Left lung (tissue), 14 donors: ENCODE measurements at places on chromosomes 1 and 21.

DNA sequence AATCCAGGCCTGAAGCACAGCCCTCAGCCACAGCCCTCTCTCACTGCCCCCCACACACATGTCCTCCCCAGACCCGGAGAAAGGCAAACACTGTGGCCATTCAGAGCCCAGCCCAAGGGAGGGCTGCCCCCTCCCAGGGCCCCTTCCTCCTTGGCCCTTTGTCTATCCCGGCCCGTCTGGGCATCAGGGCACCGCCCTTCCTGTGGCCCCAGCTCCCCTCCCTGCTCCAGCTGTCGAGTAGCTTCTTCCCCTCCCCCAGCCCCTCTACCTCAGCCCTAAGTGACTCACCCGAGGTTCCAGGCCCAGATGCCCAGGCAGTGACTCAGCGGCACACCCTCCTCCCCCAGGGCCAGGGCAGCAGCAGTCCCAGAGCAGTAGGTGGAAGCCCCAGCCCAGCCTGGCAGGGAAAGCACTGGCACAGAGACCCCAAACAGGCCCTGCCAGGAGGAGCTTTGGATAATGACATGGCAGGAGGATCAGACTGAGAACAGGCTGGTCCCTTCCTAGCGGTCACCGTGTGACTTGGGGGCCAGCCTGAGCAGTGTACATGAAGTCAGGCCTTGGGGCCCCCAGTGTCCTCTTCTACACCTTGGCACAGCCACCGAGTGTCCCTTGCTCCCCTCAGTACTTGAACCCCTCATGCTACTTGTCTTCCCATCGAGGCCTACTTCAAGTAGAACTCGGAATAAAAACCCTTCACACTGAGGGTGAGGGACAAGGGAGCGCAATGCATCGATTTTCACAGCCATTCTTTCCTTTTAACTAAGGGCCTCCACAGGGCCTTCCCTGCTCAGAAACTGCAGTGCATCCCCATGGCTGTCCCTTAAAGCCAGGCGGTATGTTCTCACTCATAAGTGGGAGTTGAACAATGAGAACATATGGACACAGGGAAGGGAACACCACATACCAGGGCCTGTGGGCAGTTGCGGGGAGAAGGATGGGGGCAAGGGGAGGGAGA is 1.0 kb upstream of the S100A2 start:
- DNase-seq, result peak; percentile 98

- DNase-seq, result no peak
These were observed 320.0 kb downstream of the HHAT start for GRCh38 chr1:210648588-210649269.

DNA sequence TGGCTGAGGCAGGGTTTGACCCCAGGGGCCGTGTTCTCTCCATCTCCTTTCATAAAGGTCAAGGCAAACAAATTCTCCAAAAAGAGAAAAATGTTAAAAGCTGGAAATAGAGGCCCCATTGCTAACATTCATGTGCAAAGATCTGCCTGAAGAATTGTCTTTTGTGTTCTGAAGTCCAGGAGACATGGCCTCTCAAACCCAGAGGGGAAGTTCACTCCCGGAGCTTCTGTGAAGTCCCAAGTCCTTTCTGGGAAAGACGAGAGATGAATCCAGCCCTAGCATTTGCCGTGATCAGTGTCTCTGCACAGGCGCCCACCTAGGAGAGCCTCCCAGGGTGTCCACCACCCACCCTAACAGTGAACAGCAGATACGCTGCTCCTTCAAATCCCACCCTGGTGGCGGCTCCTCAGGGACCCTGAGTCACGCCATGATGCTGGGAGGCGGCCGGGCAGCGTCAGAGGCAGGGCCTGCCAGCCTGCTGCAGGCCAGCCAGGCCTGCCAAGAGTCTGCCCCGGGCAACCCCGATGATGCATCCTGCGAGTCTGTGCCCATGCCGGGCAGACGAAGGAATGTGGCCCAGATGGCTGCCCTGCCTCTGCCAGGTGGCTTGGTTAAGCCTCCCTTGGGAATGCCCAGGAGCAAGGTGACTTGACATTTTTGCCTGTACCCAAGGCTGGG is 5.2 kb upstream of the C2CD2 start:
- DNase-seq, result no peak

DNA sequence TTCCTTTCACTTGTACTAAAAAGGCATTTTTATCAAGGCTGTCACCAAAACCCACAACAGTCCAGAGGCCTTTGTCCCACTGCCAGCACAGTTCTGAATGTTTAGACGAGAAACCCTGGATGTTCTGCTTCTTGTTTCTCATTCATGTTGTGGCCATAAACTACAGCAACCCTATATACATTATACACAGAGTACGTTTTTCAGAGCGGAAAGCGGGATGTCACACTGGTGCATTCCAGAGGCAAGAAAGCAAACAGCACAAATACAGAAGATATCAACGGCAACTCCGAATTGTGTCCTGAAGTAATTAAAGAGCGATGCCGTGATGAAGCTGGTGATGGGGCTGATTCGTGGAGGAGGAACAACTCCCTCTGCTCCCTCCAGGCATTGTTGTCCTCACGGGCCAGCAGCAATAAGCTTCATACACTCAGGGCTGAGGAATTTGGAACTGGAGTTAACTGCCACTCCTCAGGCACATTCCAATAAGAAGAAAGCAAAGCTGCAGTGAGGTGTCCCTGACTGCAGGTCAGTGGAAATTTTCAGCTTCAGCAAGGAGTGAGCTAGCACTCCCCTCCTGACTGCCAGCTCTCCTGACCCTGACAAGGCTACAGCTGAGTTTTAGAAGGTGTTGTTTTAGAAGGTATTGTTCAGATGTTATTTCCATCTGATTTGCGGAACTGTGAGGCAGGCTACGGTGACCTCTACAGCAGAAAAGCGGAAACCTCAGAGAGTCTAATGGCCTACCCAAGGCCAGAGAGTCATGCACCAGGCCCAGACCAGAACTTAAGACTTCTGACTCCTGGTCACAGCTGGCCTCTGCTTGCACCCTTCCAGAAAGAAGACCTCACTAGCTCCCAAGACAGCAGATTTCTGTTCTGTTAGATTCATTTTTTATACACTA is 149.0 kb downstream of the TGFBR3 start:
- DNase-seq, result no peak

DNA sequence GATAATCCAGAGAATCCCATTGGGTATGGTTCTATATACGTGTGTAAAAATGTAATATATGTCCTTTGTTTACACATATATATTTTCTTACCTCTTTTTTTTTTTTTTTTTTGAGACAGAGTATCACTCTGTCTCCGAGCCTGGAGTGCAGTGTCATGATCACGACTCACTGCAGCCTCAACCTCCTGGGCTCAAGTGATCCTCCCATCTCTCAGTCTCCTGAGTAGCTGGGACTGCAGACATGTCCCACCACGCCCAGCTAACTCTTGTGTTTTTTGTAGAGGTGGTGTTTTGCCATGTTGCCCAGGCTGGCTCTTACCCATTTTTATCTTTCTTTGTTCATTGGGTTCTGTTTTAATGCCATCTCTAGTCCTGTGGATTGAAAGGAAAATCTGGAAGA is 59.5 kb downstream of the ZBTB17 start:
- DNase-seq, result no peak

DNA sequence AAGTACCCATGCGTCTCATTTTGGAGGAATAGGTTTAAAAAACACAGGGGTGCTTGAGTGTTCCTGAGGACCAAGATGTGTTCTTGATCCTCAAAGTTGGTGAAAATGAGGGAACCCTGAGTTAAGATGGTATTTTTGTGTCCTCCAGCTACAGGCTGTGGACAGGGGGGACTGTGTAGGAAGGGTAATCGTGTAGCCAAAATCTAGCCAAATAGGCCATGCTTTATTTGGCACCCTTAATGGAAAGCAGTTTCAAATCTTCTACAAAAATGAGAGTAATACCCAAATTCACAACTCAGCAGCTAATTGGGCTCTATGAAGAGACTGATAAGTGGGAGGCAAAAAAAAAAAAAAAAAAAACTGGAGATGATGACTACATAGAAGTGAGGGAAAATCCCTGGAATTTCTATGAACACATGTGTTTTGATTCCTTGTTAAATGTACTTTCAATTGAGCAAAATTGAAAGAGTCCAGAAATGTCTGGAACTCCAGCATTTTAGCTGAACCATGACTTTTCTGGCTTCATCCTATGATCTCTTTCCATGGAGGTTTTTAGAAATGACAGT is 470 bp downstream of the HSD11B1 start:
- no peak for DNase-seq

- DNase-seq, result no peak
These were observed 5.2 kb downstream of the CCN1 start for GRCh38 chr1:85585799-85586198.

DNA sequence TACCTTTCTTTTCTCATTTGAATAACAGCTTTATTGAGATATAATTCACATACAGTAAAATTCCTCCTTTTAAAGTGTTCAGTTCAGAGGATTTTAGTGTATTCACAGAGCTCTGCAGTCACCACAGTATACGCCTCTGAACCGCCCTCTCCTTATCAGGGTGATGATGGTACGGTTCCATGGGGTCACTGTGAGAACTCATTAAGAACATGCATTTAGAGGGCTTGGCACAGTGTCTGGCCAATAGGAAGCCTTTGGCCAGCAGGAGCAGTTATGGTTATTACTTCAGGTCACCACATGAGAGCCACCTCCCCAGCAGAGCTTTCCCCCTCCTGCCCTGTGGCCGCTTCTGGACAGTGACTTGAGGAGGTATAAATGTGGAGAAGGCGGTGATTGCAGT is 27.3 kb downstream of the KCNQ4 start:
- DNase-seq, result no peak

DNA sequence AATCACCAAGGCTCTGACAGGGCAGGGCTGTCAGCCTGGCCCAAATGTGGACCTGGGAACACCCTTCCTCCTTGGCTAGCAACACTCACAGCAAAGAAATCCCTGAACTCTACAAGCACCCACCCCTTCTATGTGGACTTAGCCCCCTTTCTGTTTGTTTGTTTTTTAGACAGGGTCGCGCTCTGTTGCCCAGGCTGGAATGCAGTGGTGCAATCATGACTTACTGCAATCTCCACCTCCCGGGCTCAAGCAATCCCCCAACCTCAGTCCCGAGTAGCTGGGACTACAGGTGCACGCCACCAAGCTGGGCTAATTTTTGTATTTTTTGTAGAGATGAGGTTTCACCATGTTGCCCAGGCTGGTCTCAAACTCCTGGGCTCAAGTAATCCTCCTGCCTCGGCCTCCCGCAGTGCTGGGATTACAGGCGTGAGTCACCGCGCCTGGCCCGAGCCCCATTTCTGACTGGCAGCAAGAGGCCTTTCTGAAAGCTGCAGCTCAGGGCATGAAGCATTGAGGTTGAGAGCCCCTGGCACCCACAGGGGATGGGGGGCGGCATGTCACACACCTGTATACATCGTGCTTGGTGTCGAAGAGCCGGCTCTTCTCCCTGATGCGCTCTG is 16.2 kb downstream of the RIPK4 start:
- DNase-seq, result no peak

DNA sequence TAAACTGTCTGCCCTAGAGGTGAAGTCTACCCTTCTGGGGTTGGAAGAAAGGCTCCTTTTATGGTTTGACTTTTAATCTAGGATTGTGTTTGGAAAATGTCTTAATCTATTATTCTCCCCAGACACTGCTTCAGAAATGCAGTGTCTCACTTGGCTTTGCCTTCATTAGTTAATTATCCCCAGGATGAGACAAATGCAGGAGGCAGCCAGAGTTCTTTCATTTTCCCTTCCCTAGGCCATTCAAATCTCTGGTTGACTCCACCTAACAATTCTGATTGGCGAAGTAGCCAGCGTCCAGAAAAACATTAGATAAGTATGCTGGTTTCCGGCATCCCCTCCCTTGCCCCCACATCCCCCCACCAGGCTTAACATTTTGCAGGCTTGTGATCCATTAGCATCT is 325.8 kb upstream of the PBX1 start:
- no peak for DNase-seq

- no peak for DNase-seq
These were observed 48.1 kb downstream of the MAP3K21 start for GRCh38 chr1:233375653-233376052.

- no peak for DNase-seq
These were observed 15.9 kb downstream of the UMODL1 start for GRCh38 chr21:42086969-42087368.

DNA sequence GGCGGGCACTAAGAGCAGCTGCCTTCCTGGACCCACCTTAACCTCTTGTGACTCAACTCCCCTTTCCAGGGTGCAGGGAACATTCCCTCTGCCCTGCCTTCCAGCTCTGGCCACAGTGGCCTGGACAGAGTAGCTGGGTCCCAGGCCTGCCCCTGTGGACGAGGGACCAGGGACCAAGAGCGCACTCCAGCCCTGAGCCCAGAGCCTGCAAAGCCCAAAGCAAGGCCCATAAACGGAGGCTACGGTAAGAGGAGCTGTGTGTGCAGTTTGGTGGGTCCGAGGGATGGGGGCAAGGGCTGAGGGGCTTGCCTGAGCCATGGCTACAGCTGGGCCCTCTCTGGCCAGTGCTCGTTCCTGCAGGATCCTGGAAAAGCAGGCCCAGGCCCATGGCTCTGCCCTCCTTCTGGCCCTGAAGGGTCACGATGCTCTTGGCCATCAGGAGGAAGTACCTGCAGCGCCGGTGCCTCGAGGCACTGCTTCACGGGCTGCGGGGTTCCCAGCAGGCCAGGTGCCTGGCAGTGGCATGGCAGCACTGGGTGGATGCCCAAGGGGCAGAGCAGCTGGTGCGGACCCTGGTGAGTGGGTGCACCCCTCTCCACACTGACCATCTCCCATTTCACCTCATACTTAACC is 17.8 kb downstream of the MTHFR start:
- DNase-seq, result no peak

GRCh38 chr1:33466159-33466558 is 6.3 kb upstream of the ZSCAN20 start:
- DNase-seq, result peak; percentile 62

- DNase-seq, result peak; percentile 97
These were observed 47.4 kb upstream of the LBR start for GRCh38 chr1:225474986-225475820.

GRCh38 chr1:69534829-69535228 is 32.9 kb upstream of the LRRC7 start:
- no peak for DNase-seq

DNA sequence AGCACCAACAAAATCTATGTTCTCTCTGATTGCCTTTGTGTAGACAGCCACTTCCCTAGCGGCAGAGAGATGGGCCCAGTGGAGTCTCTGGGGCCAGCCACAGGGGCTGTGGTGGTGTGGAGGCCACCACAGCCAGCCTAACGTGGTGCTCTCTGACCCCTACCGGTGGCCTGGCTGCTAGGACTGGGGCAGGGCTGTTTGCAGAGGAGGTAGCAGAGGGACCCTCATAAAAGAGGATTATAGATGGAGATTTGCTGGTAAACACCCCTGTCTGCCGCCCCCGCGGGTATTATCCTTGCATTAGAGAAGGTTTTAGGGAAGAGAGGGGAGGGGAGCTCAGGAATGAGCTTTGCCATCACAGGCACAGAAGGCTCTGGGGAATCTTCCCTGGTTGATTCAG is 310.3 kb upstream of the VAMP3 start:
- no peak for DNase-seq

DNA sequence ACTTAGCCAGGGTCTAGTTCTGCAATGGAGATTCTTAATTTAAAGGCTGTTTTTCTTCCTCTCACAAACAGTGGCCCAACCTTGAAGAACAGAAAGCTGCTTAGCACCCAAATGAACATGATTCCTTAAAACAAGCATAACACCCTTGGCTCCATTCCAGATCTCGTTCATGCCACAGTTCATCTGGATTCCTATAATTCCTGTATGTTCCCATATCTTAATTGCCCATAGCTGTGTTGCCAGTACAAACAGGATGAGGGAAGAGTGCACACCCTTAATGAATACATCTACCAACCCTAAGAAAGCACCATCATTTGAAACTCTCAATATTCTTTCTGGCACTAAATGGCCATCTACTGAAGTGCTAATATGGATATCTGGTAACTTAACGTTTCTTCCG is 45.5 kb downstream of the TGFB2 start:
- no peak for DNase-seq
